ENCODE measurements at places on chromosomes 7 and 10.

DNA sequence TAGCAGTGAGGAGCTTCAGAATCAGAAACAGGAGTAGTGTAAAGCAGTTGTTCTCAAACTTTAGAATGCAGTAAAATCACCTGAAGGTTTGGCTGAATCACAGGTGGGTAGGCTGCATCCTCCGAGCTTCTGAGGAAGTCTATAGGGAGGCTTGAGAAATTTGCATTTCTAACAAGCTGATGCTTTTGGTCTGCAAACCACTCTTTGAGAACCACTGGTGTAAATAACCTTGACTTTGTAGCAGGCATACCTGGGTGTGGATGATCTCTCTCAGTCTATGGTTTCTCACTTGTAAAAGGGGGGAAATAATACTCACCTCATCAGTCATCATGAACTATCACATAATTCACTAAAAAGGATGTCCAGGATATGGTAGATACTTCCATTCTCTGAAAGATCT, 118.1 kb downstream of the SRI start:
- DNase-seq = no peak

DNA sequence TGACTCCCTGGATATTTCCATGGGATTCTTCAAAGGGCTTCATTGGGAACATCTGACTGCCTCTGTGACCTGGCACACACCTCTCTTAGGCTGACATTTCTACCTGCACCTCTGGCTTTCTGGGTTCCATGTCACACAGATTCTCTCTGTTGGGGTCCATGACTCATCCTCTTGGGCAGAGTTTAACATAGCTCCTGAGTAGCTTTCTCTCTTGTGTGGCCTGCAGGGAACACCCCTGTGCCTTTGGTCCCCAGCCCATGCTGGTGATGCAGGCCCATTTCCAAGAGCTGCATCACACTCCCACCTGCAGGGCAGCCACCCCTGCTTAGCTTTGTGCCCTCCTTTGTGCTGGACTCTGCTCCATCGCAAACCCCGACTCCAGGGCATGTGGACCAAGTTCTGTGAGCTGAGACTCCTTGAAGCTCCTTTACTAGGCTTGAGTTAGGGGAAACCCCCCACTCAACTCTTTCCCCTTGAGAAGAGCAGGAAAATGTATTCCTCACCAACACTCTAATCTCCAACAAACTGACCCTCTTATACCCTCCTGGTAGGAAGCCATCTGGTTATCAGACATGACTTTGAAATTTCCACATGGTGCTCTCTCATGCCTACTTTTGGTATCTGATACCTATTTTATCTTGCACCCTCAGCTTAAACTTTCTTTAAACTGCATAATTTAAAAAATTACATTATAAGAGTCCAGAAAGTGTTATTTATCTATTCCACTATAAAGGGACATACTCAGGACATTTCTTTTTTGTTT, 93.3 kb downstream of the ZNF777 start:
- no peak for DNase-seq

DNA sequence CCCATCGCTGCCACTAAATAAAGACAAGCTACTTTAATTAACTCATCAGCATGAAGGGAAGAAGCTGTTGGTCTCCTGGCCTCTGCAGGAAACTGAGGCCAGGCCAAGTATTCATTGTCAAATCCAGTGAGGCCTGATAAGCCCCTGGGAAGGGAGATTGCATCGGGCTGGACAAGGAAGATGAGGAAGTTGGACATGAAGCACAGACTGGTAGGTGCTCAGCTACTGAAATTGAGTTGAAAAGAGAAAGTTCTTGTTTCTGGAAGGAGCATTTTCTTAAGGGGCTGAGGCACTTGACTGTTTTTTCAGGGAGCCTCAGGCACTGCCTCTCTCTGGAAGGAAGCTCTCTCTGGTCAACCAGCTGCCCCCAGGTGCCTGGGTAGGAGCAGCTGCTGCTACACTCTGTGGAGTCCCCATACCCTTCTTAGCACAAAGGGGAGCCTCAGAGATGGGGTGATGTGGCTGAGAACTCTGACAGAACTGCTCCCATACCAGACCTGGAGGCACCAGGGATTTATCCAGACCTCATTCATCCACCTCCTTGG, 90.3 kb upstream of the IKZF1 start:
- no peak for DNase-seq

DNA sequence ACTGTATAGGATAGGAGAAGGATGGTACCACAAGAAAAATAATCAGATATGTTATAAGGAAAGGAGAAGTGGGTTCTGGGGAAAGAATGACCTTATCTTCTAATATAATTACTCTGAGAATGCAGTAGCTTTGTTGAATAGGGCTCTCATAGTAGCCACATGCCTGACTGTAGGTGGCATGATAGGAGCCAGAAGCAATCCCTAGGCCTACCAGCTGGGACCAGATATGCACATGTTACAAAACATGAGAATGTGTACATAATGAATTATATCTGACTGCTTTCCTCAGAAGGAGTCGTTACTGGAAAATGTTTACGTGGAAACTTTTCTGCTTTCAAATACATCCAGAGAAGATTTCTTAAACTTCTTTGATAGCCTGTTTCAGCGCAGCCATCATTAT, 53.2 kb upstream of the FAM3C start:
- DNase-seq = no peak

- peak; percentile 18 for DNase-seq
Measured at GRCh38 chr10:104638861-104639589, 2.1 kb upstream of the SORCS3 start.

DNA sequence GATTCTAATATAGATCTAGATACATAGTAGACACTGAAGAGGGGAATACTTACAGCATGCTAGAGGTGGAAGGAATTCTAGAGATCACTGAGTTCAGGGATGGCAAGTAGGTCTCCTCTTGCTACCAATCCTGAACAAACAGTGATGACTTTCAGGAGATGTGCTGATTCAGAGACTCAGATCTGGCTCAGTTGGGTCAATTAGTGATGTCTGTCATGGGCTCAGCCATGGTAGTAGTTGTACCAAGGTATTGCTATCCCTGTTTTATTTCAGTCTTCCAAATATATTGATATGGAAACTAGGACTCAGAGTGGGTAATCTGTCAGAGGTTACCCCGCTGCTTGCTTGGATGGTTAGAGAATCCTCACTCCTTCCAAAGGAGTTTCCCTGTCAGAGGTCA, 38.5 kb downstream of the UNC5B start:
- no peak for DNase-seq

GRCh38 chr7:137025469-137026175, 157.2 kb downstream of the CHRM2 start:
- DNase-seq = no peak

- DNase-seq = no peak
Measured at GRCh38 chr7:107167483-107168232, 1.1 kb upstream of the HBP1 start.

DNA sequence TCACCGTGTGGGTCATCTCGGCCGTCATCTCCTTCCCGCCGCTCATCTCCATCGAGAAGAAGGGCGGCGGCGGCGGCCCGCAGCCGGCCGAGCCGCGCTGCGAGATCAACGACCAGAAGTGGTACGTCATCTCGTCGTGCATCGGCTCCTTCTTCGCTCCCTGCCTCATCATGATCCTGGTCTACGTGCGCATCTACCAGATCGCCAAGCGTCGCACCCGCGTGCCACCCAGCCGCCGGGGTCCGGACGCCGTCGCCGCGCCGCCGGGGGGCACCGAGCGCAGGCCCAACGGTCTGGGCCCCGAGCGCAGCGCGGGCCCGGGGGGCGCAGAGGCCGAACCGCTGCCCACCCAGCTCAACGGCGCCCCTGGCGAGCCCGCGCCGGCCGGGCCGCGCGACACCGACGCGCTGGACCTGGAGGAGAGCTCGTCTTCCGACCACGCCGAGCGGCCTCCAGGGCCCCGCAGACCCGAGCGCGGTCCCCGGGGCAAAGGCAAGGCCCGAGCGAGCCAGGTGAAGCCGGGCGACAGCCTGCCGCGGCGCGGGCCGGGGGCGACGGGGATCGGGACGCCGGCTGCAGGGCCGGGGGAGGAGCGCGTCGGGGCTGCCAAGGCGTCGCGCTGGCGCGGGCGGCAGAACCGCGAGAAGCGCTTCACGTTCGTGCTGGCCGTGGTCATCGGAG, 1.8 kb downstream of the ADRA2A start:
- no peak for DNase-seq

- no peak for DNase-seq
Measured at GRCh38 chr10:112834751-112835181, 115.3 kb upstream of the TCF7L2 start.
